ENCODE measurements at places on chromosomes 2 and 18.

DNA sequence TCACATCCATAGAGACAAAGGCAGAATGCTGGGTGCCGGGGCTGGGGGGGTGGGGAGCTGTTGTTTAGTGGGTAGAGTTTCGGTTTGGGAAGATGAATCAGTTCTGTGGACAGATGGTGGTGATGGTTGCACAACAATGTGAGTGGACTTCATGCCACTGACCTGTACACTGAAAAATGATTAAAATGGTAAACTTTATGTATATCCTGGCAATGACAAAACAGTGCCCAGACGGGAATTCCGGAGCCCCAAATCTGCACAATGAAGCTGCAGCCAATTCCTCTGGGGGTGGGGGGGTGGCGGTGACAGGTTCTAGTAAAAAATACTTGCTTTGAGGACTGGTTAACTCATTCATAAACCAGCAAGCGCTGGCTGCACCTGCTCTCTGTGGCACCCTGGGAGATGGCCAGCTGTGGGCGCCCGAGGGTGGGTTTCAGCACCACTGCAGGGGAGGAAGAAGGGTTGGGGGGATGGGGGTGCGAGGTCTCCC, 81.8 kb upstream of the HPCAL1 start:
- no peak for DNase-seq

DNA sequence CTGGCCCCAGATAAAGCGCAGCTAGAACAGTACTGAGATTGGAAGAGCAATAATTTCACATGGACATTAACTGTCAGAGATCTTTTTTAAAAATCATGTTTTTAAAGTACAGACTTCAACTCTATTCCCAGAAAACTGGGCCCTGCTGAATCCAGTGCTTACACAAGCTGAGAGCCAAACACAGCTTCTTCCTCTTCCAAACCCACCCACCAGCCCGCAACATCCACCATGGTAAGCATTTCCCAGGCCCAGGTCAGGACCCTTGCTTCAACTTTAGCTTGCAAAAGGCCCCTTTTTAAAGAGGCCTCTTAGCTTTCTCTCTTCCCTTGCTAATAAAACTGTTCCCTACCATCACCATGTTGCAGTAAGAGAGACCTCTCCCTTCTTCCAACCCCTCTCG, 2.1 kb downstream of the AAK1 start:
- DNase-seq: no peak

DNA sequence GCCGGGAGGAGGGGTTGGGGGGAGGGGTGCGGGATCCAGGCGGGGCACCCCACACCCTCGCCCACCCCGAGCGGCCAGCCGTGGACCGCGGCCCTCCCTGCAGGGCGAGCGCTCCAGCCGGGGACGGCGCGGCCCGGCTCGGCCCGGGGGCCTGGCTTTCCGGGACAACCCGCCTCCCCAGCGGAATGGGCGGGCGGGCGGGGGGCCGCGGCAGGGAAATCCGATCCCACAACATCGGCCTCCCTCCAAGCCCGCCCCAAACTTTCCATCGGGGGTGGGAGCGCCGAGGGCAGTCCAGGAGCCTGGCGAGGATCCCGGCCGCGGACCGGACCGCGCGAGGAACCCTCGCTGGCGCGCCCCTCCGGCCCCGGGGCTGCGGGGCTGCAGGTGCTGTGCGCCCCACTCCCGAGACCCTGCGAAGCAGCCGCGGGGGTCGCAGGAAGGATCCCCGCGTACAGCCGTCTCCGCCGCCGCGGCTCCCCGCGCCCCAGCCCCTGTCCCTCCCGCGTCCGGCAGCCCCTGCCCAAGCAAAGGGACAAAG, 529 bp downstream of the SEMA4C start:
- no peak for DNase-seq

GRCh38 chr2:33272001-33272400, 204.4 kb upstream of the RASGRP3 start:
- DNase-seq: peak; percentile 21

GRCh38 chr18:48915626-48916425, 34.9 kb downstream of the SMAD7 start:
- no peak for DNase-seq

DNA sequence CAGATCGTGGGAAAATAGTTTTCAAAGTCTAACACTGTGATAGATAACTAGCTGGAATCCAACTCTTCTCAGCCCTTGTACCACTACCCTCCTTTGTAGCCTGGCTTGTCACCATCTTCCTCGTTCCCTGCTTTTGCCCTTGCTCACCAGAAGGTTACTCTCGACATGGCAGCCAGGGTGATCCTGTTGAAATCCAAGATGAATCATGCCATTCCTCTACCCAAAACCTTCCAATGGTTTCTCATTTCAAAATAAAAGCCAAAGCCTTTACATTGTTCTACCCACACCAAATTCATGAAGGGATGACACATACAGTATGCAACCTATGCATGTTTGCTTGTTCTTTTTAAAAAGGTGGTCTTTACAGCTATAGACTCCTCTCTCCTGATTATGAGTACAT, 45.7 kb downstream of the STAT4 start:
- no peak for DNase-seq

All from effector memory CD8-positive, alpha-beta T cell (primary cell).